Stimulated activated CD8-positive, alpha-beta memory T cell treated with anti-CD3 and anti-CD28 coated beads, Interleukin-15, amount 100 ng/mL, for 4 hours (primary cell): ENCODE measurements at places on chromosomes 4 and X.

DNA sequence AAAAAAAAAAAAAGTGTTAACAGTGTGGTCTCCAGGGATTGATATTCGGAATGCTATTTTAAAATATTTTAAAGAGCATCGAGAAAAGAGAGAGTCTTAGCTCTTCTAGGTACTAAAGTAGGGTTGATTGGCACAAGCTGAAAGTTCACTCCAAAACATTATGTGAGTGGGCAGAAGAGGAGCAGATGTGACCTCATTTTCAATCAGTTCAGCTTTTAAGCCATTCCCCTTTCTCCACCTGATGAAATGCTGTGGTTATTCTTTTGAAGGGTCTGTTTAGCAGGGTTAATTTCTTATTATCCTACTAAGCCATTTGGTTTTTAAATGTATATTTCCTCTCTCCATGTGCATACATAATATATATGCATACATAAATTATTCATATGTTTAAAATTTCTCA, 69.2 kb downstream of the GALNT7 start:
- DNase-seq: no peak

GRCh38 chr4:25096981-25097443, 63.2 kb downstream of the SEPSECS start:
- DNase-seq: no peak

GRCh38 chr4:60314416-60314815, 885.7 kb upstream of the ADGRL3 start:
- DNase-seq: no peak

GRCh38 chrX:130669233-130669632, 233.8 kb downstream of the ENOX2 start:
- no peak for DNase-seq

- no peak for DNase-seq
These were observed 27.2 kb downstream of the PLS3 start for GRCh38 chrX:115588179-115588578.

GRCh38 chr4:109846395-109847098, 1.4 kb upstream of the LRIT3 start:
- DNase-seq: no peak

- DNase-seq: no peak
These were observed 39.9 kb downstream of the ATG4A start for GRCh38 chrX:108131471-108131870.

GRCh38 chr4:158613046-158613445, 58.6 kb downstream of the C4orf46 start:
- no peak for DNase-seq

DNA sequence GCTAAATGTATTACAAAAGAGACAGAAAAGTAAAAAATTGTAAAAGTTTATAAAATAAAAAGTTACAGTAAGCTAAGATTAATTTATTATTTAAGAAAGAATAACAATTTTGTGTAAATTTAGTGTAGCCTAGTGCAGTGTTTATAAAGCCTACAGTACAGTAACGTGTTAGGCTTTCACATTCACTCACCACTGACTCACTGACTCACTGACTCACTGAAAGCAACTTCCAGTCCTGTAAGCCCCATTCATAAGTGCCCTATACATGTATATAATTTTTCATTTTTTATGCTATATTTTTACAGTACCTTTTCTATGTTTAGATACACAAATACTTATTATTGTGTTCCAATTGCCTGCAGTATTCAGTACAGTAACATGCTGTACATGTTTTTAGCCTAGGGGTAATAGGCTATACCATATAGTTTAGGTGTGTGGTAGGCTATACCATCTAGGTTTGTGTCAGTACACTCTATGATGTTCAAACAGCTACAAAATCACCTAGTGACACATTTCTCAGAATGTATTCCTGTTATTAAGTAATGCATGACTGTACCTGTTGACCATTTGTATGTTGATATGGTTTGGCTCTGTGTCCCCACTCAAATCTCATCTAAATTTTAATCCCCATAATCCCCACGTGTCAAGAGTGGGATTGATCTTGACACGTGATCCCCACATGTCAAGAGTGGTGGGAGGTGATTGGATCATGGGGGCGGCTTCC, 57.9 kb downstream of the CFAP299 start:
- DNase-seq: no peak

DNA sequence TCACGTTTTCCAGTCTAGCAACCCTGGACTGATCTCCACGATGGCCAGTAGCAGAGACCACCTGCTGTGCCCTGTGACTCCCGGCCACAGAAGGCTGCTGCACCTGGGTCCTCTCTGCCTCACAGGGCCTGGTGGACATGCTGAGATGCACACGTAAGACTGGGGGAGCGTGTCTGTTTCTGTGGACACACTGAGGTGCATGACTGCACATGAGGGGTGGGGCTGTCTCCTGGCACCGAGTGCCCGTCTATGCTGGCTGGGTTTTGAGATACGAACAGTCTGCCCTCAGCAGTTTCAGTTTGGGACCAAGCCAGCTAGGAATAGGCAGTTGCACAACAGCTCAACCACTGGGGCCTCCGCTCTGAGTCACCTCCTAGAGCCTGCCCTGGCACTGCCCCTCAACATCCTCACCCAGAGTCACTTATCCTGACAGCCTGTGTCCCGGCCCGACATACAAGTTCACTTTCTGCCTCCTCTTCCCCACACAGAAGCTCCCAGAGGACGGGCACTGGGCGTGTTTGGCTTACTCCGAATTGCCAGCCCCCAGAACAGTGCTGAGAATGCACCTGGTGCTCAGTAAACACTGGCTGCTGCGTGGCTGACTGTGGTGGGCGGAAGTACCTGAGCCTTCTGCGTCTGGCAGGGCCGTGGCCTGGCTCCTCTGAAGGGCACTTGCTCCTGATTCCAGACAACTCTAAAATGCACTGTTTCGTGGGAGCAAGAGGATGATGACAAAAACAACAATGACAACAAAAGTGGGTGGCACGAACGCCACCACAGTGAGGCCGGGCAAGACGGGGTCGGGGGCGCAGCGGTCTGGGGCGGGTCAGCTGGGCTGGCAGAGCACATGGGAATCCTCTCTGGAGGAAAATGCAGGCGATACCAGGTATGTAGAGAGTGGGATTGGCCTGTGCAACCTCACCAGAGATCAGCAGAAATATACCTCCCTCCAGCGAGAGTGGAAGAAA, 30.9 kb downstream of the RNF212 start:
- no peak for DNase-seq

- DNase-seq: no peak
These were observed 13.7 kb downstream of the WDFY3 start for GRCh38 chr4:84952776-84953175.

- DNase-seq: no peak
These were observed 26.8 kb upstream of the MAGEA10 start for GRCh38 chrX:152165033-152165743.

- DNase-seq: no peak
These were observed 175.4 kb upstream of the TENM3 start for GRCh38 chr4:182067828-182068227.

- DNase-seq: no peak
These were observed 39.4 kb downstream of the WFS1 start for GRCh38 chr4:6308899-6309643.

- no peak for DNase-seq
These were observed 94.5 kb downstream of the CASK start for GRCh38 chrX:41828826-41829225.

GRCh38 chr4:30172416-30172815, 547.8 kb upstream of the PCDH7 start:
- DNase-seq: no peak

DNA sequence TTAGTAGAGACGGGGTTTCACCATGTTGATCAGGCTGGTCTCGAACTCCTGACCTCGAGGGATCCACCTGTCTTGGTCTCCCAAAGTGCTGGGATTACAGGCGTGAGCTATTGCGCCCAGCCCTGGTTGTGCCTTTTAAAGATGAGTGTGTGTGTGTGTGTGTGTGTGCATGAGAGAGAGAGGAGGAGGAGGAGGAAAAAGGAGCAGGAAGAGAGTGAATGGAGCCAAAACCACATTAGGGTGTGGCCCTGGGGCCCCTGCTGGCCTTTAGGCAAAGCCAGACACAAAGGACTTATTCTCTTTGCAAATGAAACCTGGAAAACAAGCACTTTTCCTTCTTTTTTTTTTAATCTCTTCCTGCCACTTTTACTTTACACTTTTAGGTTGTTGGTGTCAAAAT, 48.2 kb upstream of the KLF3 start:
- no peak for DNase-seq

GRCh38 chr4:127211650-127212560, 420.9 kb upstream of the INTU start:
- no peak for DNase-seq

GRCh38 chr4:76754439-76754838, 143.5 kb downstream of the SOWAHB start:
- DNase-seq: no peak

GRCh38 chrX:124415115-124415800, 68.9 kb downstream of the SH2D1A start:
- no peak for DNase-seq

- no peak for DNase-seq
These were observed 28.5 kb downstream of the SRPX start for GRCh38 chrX:38192007-38192810.

- no peak for DNase-seq
These were observed 22.5 kb upstream of the GPC4 start for GRCh38 chrX:133437766-133438165.

- DNase-seq: no peak
These were observed 31.2 kb downstream of the PDE5A start for GRCh38 chr4:119597377-119597776.

DNA sequence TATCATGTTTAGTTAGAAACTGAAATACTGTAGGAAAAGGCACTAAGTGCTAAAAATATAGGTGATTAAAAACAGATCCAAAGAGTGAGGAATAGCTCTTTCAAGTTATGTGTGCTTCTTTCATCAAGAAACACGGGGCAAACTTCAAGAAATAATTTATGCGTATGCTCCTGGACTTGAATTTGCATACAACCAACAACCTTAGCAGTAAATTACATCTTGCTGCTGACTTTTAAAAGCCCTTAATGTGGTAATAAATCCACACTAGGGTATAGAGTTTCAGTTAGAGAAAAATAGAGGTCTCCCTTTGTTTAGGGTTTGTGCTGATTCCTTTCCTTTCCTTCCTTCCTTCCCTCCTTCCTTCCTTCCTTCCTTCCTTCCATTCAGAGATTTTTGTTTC, 94.5 kb upstream of the GC start:
- DNase-seq: no peak

- no peak for DNase-seq
These were observed 961 bp upstream of the MBNL3 start for GRCh38 chrX:132489578-132490419.

DNA sequence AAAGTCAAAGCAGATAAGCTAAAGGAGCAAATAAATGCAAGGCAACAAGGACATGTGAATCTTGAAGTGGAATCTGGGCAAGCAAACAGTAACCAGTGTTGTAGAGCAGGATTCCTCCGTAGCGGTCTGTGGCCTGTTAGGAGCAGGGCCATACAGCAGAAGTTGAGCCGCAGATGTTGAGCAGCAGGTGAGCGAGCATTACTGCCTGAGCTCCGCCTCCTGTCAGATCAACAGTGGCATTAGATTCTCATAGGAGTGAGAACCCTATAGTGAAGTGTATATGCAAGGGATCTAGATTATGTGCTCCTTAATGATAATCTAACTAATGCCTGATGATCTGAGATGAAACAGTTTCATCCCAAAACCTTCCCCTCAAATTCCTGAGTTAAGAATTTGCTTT, 550.7 kb downstream of the ADGRL3 start:
- no peak for DNase-seq

DNA sequence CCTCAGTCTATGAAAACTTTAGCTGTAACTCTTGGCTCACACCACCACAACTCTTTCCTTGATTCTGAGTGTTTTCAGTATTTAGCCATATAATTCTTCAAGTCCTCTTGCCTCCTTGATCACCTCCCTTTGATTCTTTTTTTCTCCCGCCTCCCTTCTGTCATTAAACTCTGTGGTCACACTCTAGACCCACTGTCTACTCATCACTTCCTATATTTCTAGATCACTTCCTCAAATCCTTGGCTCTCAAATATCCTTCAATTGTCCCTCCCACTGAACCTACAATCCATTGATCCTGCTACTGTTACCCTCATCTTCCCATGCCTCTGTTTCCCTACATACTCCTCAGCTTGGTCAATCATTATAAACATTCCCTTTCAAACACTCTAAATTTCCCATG, 12.4 kb upstream of the CXXC4 start:
- DNase-seq: no peak

DNA sequence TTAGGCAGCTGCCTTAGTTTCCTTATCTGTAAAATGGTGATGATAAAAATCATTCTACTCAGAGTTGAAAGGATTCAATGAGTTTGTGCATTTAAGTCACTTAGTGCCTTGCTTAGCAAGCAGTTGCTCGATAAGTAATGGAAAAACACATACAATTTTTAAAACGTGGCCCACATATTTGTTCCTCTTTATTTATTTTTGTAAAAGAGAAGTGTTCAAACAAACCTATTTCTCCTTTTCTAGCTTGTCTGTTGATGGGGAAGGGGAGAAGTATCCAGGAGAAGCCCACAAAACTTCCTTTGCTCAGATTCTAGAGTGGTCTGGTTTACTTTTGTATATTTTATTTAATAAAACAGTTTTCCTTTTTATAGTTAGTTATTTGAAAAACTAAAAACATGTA, 3.3 kb upstream of the HPGDS start:
- DNase-seq: no peak
